WTC11 (cell line): ENCODE measurements at places on chromosomes 12 and 14. TPM values are rescaled to one million over a fixed set of nuclear protein-coding genes. Genes with fewer than 3 reads are reported as not detected.

Gene SPTB
- 2.5 to 3.2 TPM (median 2.8 TPM) in 3 replicates for total RNA-seq

Gene CABP1
- 10.1 to 14.1 TPM (median 10.7 TPM) in 3 replicates for total RNA-seq

Gene PLEKHG7
- not detected in 3 replicates for total RNA-seq

Gene LMNTD1
- total RNA-seq, result not detected in 3 replicates

Gene UNC79
- 2.1 to 2.4 TPM (median 2.3 TPM) in 3 replicates for total RNA-seq
